ENCODE measurements at places on chromosomes 6 and 20. TPM values are rescaled to one million over a fixed set of nuclear protein-coding genes. Genes with fewer than 3 reads are reported as not detected.

DNA sequence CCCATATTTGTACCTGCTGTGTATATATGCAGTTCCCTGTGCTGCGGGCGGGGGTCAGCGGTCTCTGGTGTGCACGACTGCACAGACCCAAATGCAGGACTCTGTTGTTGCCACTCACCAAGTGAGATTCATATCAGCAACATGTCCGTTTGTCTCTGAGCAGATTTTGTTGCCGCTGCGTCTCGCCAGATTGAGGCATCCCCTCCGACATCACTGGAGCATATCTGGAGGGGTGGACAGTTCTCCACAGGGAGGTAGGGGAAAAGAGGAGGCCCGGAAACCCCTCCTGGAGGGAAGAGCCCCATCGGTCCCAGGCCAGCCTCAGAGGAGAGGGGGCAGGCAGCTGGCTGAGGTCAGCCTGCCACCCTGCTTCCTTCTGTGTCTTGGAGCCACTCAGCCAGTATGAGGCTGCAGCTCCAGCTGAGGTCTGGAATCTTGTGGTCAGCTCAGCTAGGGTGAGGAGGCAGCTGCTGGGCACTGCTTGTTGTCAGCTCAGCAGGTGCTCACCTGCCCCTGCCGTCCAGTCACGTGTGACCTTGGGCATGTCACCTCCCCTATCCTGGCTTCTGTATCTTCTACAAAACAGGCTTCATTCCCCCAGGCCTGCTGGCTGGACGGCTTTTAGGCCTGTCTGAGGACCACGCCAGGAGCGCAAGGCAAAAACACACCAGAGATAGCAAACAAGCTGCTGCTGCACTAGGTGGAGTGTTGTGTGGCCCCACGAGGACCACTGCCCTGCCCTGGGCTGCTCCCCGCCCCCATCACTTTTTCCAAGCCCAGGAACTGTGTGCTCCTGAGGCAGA, 47.1 kb downstream of the HNF4A start:
- ATAC-seq, result no peak

DNA sequence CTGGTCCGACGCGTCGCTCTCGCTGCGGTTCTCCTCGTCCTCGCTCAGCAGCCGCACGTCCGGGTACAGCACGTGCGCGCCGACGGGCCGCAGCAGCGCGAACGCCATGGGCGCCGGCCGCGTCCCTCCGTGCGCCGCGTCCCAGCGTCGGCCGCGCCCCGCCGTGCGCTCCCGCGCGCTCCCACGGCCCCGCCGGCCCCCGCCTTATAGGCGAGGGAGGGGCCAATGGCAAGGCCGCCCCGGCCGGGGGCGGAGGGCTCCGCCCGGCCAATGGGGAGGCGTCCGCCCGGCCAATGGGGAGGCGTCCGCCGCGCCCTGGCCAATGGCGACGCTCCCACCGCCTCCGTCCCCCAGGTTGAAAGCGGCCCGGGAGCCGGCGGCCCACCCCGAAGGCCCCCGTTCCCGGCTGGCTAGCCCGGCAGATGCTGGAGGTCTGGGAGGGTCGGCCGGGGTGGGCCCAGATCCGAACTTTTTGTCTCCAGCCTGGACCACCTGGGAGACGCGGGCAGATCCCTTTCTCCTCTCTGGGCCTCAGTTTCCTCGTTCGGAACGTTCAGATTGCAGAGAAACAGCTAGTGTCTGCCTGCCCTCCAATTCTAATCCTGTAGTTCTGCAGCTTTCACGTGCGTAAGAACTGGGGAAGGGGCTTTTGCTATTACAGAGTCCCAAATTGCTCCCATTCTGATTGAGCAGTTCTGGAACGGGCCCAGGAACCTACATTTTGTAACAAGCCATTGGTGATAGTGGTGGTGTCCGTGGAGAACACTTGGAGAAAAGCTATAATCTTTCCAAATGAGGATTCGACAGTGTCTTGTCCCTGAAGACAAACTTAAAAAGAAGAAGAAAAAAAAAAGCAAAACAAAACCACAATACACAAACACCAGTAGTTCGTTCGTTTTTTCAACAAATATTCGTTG, at the start of gene TCF15:
TSS of gene TCF15 (minus strand) at position 180 of the 917 bp plus-strand sequence. CDS start at position 108, 72 bp downstream.
- ATAC-seq, result peak; percentile 40

GRCh38 chr6:158439255-158439654, 120.6 kb upstream of the TMEM181 start:
- ATAC-seq, result no peak

DNA sequence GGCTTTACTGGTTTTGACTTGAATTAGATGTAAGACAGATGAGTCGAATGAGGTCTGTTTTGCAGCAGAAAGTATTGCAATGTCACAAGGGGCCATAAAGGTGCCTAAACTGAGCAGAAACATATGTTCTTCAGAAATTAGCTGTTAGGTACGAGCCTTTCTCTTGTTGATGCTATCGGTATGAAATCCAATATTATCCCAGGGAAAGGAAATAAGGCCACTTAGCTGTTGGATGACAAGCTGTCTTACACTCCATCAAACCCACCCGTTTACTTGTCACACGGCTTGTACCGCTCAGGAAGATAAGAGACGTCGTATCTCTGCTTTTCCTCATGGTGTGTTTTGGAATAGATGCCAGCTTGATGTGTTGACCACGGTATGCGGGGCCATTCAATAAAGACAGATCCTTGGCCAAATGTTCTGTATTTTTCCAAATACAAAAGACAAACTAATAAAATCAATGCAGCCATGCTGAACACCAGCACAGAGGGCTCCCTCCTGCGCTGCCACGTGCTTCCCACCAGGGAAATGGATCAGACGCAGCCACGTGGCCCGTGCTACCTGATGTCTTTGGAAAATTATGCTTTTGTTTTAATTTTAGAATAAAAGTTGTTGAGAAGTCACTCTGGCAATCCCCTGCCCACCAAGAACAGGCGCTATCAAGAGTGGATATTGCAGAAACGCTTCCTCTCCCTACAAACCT, 255.9 kb upstream of the SULF2 start:
- ATAC-seq, result no peak

GRCh38 chr6:167416676-167417430, 92.0 kb downstream of the TTLL2 start:
- no peak for ATAC-seq

Gene SMPDL3A
- 0.29 TPM for total RNA-seq

Gene DPPA5
- not detected for total RNA-seq
